T-cell (primary cell): ENCODE measurements at places on chromosomes 7 and 10.

GRCh38 chr10:25288181-25288580 lies 113.4 kb downstream of the GPR158 start:
- DNase-seq = no peak

DNA sequence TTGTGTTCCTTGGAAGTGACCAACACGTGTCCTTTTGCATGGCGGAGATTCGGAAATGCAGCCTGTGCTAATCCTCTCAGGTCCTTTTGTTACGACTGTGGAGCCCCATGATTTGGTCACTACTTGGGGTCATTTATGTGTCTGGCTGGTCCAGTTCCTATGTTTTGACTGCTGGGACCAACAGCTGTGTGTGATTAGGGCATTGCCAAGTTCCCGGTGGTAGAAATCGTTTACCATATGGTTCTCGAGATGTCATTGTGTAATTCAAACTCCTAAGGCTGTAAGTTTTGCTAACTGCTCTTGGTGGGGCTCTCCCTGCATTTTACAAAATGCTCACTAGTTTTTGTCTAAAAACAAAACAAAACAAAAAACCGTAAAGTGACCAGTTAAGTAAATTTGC lies 62.0 kb downstream of the CCNY start:
- no peak for DNase-seq

DNA sequence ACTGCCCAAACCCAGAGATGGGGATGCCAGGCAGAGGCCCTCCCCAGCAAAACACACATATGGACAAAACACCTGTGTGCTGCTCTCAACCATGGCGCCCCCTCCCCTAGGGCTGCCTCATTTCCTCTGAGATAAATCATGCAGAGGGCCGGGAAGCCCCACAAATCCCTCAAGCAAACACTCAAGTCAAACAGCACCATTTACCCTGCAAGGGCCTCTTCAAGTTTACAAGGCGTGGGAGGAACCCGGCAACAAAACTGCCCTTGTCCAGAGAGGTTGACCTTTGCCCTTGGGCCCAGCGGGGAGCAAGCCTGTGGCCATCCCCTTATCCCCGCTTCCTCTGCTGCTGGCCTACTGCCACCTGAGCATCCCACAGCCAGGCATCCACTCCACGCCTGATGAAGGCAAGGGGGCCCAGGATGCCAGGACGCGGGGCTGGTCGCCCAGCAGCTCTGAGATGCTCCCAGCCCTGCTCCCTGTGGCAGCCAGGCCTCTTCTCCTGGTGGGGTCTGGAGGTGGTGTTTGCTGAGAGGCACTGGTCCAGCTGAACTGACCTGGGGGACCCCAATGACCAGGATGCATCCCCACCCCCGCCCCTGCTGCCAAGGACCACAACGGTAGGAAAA lies 77.4 kb downstream of the DLG5 start:
- no peak for DNase-seq

DNA sequence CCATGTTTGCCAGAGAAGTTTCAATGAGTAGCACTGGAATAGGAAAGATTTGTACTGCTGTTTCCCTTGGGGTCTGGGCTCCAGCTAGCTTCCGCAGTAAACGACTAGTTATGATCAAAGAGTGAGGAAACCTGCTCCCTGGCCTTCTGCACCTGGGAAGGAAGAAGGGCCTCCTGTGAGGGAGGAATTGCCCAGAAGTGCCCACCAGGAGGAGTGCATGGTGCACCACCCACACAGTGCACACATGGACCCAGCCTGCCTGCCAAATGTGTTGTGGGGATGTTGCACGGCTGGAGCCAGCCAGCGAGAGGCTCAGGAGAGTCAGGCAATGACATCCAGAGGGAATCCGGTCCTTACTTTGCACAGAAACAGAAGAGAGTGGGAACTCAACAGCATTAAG lies 27.0 kb upstream of the FAM107B start:
- DNase-seq = no peak

DNA sequence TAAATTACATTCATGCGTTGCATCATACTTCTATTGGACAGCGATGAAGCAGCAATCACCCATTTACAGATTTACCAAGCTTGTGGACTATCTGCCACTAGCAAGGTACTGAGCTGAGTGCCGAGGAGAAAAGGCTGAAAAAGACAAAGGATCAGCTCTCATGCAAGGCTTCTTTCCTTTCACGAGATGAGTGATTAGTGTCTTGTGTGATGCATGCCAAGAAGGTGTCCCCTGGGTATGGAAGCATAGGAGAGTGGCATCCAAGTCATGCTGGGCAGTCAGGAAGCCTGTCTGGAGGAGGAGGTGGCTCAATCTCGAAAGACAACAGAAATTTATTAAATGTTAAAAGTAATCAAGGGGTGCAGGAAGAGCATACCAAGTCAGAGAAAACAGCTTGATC lies 40.9 kb downstream of the ACSM6 start:
- no peak for DNase-seq

GRCh38 chr10:11265484-11265883 lies 247.8 kb downstream of the CELF2 start:
- no peak for DNase-seq

GRCh38 chr10:34241226-34242000 lies 573.7 kb downstream of the PARD3 start:
- DNase-seq = no peak

DNA sequence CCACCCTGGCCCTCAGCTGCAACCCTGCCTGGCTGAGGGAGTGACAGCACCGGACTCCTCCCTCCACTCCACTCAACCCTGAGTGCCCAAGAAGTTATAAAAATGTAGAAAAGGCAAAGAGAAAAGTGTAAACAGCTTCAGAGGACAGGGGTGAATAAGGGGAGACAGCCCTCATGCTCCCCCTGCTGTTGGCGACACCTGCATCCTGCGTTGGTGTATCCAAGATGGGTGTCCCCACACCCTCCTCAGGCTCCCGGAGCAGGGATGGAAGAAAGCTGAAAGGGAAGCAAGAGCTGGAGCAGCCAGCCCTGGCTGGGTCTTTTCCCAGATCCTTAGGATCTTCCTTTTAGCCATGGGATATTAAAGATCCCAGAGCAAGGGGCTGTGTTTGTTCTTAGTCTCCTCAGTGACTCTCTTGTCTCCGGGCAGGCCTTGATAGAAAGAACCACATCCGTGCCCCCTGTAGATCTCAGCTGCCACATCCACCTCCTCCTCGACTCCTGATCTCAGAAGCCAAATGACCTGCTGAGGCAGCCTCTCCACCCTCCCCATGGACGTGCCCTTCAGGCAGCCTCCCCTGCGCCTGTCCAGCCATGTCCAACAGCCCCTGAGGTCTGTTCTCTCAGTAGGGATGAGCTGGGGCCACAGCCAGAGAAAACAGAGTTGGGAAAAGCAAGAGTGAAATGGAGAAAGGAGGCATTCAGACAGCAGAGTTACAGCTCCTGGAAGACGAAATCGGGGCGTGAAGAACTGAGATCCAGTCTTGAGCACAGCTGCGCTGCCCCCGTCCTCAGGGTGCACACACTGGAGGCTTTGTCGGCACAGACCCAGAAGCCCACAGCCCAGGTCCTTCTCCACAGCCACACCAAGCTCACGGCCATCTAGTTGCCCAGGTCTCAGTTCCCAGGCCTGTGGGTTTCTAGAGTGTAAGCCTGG lies 6.8 kb downstream of the FAM131B start:
- DNase-seq = no peak

- DNase-seq = no peak
Measured at GRCh38 chr10:8114741-8115617, 60.5 kb downstream of the GATA3 start.

DNA sequence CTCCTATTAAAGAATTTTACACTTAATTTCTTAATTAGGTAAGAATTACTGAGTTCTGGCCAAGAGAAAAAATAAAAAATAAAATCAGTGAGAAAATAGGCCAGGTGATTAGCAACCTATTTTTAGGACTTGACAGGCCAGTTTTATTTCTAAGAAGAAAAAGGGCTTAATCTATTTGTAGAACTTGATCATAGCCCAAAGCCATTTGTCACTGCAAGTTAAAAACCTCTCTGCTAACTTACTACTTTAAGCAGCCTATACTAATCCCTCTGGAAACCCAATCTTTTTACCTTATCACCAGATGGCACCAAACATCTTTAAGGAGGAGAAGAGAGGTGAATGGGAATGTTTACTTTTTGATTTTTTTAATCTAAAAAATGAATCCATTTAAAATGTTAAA lies 222.1 kb upstream of the RHOBTB1 start:
- DNase-seq = no peak

DNA sequence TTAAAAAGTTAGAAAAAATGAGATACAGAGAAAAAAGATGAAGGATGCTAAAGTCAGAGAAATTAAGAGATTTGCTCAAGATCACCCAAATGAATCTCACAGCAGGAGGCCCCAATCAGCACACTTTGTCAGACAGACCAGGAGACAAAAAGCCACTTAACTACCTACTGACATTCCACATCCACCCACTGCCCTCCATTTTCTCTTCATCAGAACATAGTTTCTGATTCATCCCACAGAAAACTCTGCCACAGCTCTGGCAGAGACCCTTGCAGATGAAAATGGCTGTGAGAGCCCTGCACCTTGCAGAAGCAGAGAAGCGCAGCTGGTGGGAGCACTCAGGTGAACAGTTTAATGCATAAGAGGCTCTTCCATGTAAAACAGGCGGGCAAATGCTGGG lies 26.6 kb downstream of the DGKI start:
- DNase-seq = no peak

- no peak for DNase-seq
Measured at GRCh38 chr10:11035301-11035991, 17.8 kb downstream of the CELF2 start.

GRCh38 chr10:70583669-70584037 lies 18.9 kb downstream of the PRF1 start:
- no peak for DNase-seq

- no peak for DNase-seq
Measured at GRCh38 chr10:16896993-16897392, 79.8 kb upstream of the RSU1 start.
